Stimulated activated CD4-positive, alpha-beta T cell treated with anti-CD3 and anti-CD28 coated beads, Interleukin-12 subunit alpha, Interleukin-12 subunit beta, amount 100 ng/mL, for 24 hours (primary cell): ENCODE measurements at places on chromosomes 1 and 21.

- DNase-seq, result no peak
Observed at GRCh38 chr1:159282118-159282517, 20.0 kb upstream of the FCER1A start.

- DNase-seq, result no peak
Observed at GRCh38 chr21:45492765-45493164, 49.5 kb downstream of the SLC19A1 start.

GRCh38 chr1:84834419-84835064, 58.5 kb downstream of the LPAR3 start:
- no peak for DNase-seq

- DNase-seq, result no peak
Observed at GRCh38 chr1:56377431-56377830, 201.9 kb downstream of the PLPP3 start.

GRCh38 chr1:219565921-219566320, 47.0 kb downstream of the ZC3H11B start:
- DNase-seq, result no peak

GRCh38 chr1:116159177-116159576, 48.0 kb downstream of the MAB21L3 start:
- DNase-seq, result no peak
